Neuronal stem cell (in vitro differentiated cells): ENCODE measurements at places on chromosomes 2 and 18.

- no peak for DNase-seq
Observed at GRCh38 chr2:45008296-45009129, 739 bp downstream of the SIX2 start.

DNA sequence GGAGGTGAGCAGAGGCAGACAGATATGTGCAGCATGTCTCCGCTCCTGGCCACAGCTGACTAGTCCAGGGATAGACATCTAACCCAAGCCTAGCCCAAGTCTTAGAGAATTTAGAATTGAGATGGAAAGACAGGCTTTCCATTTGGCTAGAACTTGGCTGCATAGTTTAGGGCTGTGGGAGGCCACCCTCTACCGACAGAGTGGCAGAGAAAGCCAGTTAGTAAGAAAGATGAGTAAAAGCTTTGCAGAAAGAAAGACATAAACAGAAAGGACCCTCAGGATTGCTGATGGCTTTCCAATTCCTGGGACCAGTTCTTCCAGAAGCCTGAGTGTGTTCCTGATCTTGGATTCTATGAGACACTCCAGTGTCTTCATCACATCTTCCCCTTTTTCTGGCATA is 62.1 kb downstream of the DYM start:
- DNase-seq: no peak

GRCh38 chr18:36128530-36128870 is 640 bp downstream of the SLC39A6 start:
- no peak for DNase-seq

- DNase-seq: no peak
Observed at GRCh38 chr2:209456489-209456888, 32.6 kb downstream of the MAP2 start.

DNA sequence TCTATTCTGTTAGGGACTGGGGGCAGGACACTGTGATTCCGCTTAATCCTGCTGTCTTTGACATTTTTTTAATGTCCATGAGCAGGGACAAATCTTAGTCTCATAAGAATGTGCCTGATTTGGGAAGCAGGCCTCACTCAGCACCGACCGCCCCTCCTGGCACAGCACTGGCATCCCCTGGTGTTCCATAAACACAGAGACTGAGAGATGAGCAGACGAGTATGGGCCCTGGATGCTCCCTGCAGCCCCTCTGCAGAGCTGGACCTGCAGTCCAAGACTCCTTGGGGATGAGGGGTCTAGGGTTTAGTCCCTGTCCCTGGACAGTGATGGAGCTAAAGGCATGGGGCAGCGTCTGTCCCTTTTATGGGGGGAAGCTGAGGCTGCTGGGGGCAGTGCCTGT is 81.6 kb downstream of the NDUFA10 start:
- DNase-seq: no peak

- DNase-seq: no peak
Observed at GRCh38 chr18:11387880-11388279, 221.5 kb upstream of the SLC35G4 start.

DNA sequence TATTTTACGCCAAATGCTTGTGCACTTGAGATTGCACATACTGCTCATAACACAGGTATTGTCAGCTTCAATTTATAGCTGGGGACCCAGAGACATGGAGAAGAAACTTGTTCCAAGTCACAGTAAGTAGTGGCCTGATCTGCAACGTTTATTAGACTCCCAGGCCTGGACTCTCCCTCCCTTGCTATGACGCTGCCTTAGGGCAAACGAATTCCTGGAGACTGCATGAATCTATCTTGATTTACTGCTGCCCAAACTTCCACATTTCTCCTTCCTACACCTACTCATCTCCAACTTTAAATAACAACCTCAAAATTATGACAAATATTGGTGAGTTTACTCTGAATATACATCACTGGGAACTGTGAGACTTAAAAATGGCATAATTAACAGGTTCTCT is 145.1 kb upstream of the CCDC195 start:
- DNase-seq: no peak

DNA sequence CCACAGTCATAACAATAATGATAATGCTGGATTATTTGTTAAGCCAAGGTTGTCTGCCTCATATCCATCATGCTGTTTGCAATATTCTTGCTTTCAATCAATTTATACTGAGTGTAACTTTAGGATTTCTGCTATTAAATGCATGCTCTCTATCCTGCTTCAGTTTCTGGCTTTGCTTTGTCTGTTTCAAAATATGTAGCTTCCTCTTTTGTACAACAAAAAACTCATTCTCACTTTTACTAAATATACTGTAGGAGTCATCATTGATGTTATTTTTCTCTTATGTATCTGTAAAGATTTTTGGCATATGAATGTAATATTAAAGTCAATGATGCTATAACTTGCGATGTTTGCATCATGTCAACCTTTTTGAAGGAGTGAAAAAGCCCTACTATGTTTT is 149.3 kb downstream of the GPD2 start:
- DNase-seq: no peak

DNA sequence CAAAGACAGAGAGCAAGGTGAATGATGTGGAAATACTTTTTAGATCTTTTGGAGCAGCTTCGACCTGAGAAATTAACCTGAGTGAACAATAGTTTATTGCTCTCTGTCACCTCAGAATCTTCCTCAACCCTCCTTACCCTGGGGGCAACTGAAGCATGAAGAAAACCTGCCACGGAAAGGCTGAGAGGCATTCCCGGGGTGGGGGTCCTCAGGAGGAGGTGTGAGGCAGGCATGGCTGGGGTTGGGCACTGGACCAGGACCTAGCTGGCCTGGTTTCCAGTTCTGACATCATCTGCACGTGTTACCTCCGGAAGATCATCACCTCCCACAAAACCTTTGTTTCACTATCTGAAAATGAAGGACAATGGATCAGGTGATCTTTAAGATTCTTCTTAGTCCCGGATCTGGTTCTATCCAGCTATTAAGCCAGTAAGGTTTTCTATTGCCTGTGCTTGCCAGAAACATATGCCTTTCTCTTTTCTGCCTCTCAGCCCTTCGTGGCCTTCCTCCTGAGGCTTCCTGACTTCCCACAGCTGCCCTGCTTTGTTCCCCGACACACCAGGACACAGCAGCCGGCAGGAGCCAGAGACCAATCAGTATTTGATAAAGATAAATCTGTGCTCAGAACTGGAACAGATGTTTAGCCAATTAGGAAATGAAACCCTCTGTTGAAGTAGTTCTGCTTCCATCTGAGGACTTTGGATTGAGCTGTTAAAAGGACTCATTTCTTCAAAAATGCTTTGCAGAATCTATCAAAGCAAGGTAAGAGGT is 232.5 kb downstream of the TDRD15 start:
- no peak for DNase-seq

DNA sequence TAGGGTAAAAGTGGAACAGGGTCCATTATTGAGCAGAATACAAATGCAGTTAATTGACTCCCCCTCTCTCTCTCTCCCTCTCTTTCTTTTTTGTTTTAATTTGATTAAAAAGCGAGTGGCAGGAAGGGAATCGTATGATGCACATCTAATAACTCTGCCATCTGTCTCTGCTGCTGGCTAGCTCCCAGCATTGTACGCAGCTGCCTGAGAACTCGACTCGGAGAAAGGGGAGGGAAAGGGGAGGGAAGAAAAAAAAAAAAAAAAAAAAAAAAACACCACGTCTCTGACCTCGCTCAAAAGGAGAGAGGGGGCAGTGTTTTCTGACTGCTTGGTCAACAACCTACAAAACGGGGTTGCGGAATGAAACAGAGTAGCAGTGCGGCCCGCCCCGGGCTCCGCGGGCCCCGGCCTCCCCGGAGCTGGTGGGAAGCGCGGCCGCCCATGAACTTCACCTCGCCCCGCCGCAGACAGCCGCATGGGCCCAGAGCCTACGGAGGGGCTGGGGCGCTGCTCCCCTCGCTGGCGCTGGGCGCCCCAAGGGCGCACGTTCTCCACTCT is 265.7 kb downstream of the TCF4 start:
- peak; percentile 72 for DNase-seq

DNA sequence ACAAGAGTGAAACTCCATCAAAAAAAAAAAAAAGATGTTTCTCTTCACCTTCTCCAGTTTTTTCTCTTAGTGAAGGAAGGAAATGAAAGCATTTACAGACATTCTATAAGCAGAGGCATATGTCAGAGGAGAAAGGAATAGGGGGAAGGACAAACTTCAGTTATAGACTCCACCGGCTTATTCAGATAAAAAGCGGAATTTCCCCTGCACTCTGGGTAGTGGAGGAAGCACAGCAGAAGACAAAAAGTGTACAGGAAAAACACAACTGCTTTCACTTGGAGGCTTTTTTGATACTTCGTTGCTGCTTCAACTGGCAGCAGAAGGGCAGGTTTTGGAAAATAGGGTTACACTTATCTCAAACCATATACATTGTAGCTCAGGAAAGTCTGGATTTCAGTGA is 3.2 kb upstream of the MGAT4A start:
- DNase-seq: no peak

- DNase-seq: no peak
Observed at GRCh38 chr2:14134771-14135170, 497.7 kb upstream of the LRATD1 start.

- DNase-seq: no peak
Observed at GRCh38 chr2:186059096-186059495, 320.5 kb downstream of the FSIP2 start.

- DNase-seq: no peak
Observed at GRCh38 chr2:113892004-113892710, 2.3 kb downstream of the ACTR3 start.

DNA sequence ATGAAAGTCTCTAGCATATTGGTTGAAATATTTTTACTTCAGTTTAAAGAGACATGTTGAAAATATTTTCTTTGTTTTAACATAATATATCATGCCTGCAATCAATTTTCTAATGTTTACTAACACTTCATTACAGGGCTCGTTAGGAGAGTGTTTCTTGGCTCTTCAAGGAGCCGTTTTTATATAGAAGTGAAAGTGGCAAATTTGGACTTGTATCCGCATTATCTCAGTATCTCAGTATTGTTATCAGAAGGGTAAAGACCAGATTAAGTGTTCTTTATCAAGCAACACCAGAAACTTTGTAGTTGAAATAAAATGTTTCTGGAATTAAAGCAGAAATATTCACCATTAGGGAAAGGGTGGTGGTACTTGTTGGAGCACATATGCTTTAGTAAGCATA is 97.8 kb downstream of the BABAM2 start:
- no peak for DNase-seq
